Activated CD8-positive, alpha-beta memory T cell treated with anti-CD3 and anti-CD28 coated beads for 1 hour (primary cell): ENCODE measurements at places on chromosomes 5 and 9.

DNA sequence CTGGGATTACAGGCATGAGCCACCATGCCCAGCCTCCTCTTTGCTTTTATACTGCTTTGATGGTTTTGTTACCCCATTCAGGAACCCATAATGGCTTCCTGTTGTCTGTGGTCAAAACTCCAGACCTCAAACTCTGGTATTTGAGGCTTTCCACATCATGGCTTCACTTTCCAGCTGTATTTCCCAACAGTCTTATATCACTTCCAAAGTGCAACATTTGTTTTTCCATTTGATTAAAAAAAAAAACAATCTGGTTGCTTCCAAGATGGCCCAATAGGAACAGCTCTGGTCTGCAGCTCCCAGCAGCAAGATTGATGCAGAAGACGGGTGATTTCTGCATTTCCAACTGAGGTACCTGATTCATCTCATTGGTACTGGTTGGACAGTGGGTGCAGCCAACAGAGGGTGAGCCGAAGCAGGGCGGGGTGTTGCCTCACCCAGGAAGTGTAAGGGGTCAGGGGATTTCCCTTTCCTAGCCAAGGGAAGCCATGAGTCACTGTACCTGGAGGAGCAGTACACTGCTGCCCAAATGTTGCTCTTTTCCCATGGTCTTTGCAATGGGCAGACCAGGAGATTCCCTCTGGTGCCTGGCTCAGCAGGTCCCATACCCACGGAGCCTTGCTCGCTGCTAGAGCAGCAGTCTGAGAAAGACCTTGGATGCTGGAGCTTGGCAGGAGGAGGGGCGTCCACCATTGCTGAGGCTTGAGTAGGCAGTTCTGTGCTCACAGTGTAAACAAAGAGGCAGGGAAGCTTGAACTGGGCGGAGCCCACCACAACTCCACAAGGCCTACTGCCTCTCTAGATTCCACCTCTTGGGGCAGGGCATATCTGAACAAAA lies 458.4 kb downstream of the KDM4C start:
- no peak for DNase-seq

DNA sequence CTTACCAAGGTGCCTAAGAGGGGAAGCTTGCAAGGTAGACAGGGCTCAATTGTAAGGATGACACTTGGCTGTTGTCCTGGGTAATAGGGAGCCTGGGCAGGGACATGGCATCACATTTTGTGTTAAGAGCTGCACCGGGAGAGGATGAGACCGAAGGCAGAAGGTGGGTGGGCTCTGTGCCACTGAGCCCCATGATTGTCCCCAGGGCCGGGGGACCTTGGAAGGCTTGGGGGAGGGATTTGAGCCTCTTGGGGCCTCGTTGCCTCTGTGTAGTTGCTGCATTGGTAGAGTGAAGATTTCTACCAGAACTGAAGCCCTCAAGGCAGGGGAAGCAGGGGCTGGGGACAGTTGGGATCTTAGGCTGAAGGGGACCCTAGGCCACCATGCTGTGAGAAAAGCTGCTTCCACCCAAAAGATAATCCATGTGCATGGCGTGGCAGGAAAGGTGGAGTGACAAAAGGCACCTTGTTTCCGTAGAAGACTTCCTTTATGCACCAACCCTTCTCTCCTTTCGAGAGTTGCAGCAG lies 11.9 kb downstream of the FGF18 start:
- DNase-seq: no peak

DNA sequence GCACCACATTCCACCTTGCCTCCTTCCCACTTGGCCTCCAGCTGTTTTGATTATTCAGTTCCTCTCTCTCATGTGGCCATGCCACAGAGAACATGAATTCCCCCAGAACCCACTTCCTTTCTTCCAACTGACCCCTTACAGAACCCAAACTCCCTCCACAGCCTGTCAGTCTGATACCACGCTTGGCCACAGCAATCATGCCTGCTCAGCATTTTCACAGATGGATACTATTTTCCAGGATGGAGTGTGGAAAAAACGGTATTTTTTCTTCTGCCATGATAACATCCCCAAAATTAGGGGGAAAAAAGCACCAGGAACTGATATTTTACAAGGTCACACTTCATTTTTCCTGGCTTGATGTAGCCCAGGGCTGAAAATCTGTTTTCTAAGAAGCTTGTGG lies 34.9 kb upstream of the SLIT3 start:
- DNase-seq: no peak

- DNase-seq: no peak
These were observed 219.3 kb downstream of the KCNN2 start for GRCh38 chr5:114581136-114581535.

DNA sequence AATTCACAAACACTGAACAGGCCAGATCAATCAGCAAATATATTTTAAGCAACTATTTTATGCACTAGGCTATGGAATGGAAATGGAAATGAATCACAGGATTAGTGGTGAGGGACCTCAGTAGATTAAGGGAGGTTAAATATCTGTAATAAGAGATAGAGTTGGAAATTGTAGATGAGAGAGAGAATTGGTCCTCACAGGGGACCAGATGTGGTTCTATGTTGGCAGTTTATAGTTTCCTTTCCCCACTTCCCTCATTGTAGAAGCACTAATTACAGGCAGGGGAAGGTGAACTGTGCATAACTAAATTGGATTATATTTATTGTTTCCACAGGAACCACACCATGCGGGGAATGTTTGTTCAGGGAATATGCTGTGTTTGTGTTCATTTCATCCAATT lies 496.2 kb downstream of the ARHGEF28 start:
- no peak for DNase-seq

- DNase-seq: no peak
These were observed 6.0 kb downstream of the TRIM7 start for GRCh38 chr5:181198905-181199519.

GRCh38 chr9:133929599-133929998 lies 62.5 kb downstream of the VAV2 start:
- DNase-seq: no peak
